ENCODE measurements at places on chromosomes 11 and 22. TPM values are rescaled to one million over a fixed set of nuclear protein-coding genes. Genes with fewer than 3 reads are reported as not detected.

- no peak overlapping the region for H3K4me3 ChIP-seq
- H3K27ac ChIP-seq, result peak overlapping the region; percentile 39
- H3K4me1 ChIP-seq, result peaks cover 29% of the 10 kb centered on the region
- H3K36me3 ChIP-seq, result no peaks in the 10 kb centered on the region
Measured at GRCh38 chr11:130519128-130519932, 70.9 kb downstream of the ADAMTS15 start.

DNA sequence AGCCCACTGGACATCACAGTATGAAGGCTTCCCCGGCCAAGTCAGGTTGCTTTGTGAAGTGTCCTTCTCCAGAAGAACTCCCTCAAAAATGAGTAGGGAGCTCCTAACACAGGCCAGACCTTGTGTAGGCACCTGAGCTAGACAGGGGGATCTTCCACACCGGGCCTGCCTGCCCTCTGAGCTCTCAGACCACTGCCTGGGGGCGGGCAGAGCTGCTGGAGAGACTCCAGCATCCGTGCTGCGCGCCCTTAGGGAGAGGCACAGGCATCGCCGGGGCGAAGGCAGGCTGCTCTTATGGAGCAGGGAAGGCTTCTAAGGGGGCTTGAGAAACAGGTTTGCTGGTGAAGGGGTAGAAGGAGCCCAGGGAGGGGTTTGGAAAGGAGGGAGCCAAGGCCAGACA lies 4.4 kb downstream of the KCNJ5 start:
- DNase-seq, result no peak
- no peaks in the 10 kb centered on the region for H3K36me3 ChIP-seq
- H3K4me3 ChIP-seq, result no peak overlapping the region
- no peak overlapping the region for H3K27ac ChIP-seq

DNA sequence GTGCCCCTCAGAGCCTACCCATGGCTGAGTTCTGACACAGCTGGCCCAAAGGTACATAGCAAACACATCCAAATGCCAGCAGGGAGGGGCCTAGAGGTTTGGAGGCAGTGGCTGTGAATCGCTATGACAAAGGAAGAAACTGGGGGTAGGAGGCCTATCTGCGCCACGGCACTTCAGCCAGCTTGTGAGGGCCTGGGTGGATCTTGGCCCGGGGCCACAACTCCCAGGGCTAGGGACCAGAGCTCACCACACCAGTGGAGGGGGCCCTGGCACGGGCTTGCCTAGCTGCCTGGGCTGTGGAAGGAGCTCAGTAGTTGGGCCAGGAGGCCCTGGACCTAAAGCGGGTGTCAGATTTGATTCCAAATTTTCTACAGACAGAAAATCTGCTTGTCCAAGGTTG lies 9.4 kb upstream of the NAP1L4 start:
- peaks cover 47% of the 10 kb centered on the region for H3K4me1 ChIP-seq
- H3K4me3 ChIP-seq, result no peak overlapping the region
- peak; percentile 65 for DNase-seq

- H3K4me1 ChIP-seq, result peaks cover 56% of the 10 kb centered on the region
- H3K36me3 ChIP-seq, result no peaks in the 10 kb centered on the region
- no peak overlapping the region for H3K27ac ChIP-seq
- DNase-seq, result no peak
- H3K4me3 ChIP-seq, result no peak overlapping the region
Measured at GRCh38 chr11:119103793-119104192, 2.1 kb upstream of the DPAGT1 start.

Gene BTG4
- not detected for total RNA-seq

Data from suprapubic skin (tissue), 4 donors.